ENCODE measurements at places on chromosomes 7 and 10.

DNA sequence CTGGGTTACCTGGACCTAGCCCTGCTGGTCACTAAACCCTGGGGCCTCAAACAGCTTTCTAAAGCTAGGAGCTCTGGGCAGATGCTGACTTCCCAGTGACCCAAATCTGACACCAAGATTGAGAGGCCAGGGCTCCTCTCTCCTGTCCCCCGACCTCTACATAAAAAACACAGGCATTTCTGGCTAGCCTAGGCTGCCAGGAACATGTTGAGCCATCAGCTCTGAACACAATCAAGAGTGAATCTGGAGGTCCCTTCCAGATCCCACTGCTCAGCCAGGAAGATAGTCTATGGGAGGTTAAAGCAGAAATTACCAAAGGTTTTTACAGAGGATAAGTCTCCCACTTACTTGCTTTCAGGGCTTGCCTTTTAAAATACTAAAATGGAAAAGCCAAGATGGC lies 22.1 kb upstream of the PDE1C start:
- no peak for DNase-seq

- DNase-seq = no peak
These were observed 28.2 kb downstream of the PTPRE start for GRCh38 chr10:127935071-127935561.

GRCh38 chr10:78634389-78634815 lies 434.4 kb upstream of the ZMIZ1 start:
- DNase-seq = no peak

- DNase-seq = peak; percentile 22
These were observed 20.5 kb upstream of the FAM13C start for GRCh38 chr10:59382831-59383295.

- no peak for DNase-seq
These were observed 207.0 kb downstream of the JAZF1 start for GRCh38 chr7:27973625-27974024.

DNA sequence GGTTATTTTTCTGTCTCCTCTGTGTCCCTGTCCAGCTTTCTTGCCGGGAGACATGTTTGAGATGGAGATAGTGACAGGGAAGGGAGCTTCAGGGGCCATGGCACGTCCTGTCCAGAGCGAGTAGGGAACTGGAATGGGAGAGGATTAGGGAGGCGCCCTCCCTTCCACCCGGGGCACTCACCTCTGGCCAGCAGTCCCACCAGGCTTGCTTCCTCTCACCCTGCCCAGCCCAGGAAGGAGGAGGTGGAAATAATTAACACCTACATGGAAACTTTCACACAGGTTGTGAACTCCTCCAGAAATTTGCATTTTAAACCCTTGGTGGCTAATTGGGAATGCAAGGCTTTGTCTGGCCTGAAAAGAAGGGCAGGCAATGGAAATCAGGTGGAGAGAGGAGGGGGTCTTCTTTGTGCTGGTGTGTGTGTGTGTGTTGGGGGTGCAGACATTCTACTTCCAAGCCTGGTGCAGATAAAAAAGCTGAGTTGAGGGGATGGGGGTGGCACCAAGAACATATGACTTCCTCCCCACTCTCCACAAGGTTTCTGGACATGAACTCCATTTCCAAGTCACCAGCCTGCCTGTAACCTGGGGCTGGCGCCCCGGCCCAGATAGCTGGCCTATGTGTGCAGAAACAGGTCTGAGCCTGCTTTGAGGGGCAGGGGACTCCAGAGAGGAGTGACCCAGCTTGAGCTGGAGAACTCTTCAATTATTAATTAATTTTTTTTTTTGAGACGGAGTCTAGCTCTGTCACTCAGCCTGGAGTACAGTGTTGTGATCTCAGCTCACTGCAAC lies 199.4 kb downstream of the CYP26A1 start:
- no peak for DNase-seq

- DNase-seq = no peak
These were observed 184.0 kb upstream of the ADO start for GRCh38 chr10:62620491-62620890.

- no peak for DNase-seq
These were observed 1434.0 kb upstream of the LRRTM3 start for GRCh38 chr10:65491799-65492198.

DNA sequence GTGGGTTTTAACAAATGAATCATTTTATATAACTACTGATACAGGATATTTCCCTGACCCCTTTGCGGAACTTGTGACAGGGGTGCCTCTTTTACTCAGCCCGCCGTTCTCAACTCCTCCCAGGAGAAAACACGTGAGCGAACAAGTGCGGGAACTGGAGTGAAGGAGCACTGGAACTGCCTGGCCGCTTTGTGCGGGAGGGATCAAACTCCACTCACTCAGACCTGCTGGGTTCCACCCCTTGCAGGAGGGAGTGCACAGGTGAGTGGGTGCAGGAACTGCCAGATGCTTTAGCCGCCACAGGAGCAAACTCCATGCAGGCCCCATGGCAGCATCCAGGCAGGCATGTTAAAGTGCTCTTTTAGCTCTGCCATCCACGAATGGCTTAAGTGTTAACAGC lies 513.4 kb upstream of the GRM3 start:
- no peak for DNase-seq

GRCh38 chr7:47786557-47787248 lies 161.6 kb downstream of the PKD1L1 start:
- DNase-seq = peak; percentile 17

DNA sequence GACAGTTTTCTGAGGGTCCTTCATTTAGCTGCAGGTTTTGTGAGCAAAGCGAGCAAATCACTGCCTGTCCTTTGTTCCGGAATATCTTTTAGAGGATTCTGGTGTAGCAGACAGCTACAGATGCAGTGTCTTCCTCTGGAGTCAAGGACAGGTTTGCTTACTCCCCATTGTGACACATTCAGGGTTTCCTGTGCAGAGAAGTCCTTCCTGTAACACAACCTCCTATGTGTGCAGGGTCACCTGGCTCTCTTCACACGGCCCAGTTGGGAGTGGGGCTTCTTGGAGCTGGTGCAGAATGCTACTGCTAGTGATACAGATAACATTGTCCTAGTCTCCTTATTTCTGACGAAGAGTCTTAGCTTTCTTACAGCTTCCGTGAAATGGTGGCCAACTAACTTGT lies 47.9 kb downstream of the RBM33 start:
- no peak for DNase-seq

DNA sequence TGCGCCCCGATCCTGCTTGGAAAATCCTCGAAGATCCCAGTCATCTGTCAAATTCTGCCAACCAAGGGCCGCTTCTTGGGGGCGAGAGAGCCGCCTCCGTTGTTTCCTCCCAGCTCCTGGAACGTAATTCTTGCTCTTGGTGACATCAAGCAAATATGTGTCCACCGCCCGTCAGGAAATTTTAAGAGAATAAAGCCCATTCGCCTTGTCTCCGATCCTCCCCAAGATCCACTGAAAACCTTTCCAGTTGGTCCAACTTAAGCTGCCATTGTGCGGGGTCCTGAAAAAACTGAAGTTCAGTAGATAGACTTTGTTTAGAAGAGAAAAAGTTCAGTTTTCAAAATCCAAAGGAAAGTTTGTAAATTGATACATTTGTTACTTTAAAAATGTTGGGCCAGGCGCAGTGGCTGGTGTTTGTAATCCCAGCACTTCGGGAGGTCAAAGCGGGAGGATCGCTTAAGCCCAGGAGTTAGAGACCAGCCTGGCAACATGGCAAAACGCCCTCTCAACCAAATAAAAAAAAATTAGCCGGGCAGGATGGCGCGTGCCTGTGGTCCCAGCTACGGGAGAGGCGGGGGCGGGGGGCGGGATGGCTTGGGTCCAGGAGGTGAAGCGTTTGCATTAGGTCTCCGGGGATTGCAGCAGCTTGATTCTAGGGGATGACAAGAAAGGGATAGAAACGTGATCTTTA lies 1.0 kb upstream of the ZNF800 start:
- DNase-seq = peak; percentile 48

- no peak for DNase-seq
These were observed 129.5 kb downstream of the PLXNA4 start for GRCh38 chr7:132446666-132447278.

DNA sequence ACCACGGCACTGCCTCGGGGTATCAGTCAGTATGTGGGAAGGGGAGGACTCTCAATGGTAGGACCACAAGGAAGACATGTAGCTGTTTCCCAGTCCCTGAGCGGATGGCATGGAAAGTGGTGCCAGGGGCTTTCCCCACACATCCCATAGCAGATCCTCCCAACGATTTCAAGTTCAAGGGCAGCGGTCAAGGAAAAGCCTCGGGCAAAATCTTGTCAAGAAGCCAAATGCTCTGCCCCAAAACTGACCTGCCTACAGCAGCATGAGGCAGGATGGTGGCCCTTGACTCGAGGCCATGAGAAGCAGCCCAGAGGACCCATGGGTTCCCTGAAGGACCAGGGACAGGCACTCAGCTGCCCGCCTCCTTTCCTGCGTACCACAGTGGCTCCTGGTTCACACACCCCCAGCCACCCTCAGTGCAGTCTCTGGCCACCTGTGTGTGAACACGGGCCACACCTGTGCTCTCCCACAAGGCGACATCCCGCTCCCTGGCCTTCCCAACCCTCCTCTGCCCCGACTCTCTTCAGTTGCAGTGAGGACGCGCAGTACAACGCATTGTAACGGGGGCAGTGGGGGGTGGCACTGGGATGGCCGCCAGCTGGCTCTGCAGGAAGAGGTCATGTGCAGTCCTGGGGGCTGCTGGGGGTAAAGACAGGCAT lies 43.6 kb downstream of the CTBP2 start:
- DNase-seq = no peak

DNA sequence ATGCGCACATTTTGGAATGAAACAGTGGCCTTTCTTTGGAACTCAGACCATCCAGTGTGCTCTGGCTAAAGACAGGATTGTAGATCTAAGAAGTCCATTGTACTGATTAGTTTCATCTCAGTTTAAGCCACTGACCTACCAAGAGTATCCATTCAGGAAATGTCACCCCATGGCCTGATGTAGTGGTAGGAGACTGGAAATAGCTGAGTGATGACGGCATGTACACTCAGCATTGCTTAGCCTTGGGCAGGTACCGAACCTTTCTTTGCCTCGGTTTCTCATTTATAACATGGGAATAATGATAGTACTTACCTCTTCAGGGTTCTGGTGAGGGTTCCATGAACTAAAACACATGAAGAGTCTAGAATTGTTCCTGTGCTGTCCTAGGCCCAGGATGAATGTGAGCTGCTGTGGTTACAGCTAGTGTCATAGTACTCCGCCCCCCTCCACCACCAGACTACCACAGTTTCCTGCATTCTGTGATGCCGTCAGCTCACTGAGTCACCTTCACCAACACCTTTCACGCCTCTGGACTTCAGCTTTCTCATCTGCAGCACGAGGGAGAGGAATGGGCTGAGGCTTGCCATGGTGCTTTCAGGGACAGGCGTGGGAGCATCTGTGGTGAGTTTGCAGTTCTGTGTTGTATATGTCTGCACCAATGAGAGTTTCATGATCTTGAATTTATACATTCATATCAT lies 484.0 kb upstream of the GALNT17 start:
- no peak for DNase-seq

DNA sequence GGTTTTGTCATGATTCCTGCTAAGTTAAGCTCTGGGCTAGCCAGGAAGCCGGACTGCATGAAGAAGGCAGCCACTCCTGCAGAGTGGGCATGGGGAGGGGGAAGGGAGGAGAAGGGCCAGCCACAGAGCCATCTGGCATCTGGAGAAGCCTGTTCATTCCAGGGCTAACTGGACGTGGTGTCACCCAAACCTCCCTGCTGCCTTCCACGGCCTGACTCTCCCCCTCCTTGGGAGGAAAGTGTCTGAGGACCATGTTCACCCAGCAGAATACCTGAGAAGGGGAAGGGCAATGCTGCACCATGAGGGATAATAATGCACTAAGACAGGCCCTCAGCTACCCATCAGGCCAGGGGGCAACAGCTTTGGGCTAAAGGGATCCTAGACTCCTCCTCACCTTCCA lies 15.4 kb downstream of the AQP1 start:
- DNase-seq = peak; percentile 0

DNA sequence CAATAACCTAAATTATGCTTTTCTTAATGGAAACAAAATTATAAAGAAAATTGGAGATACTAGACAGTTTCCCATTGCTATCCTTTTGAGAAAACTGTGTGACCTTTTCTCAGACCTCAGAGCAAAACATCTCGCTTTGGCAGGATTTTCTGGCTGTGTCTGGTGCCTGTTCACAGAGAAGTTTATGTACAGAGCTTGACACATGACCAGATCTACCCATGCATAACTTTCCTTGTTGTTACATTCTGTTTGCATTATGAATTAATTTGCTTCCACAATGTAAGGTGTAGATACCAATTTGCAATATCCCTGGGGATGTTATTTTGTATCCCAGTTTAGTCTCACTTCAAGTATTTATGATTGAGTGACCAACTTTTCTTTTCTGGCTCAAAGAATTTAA lies 565.0 kb downstream of the XPNPEP1 start:
- no peak for DNase-seq

DNA sequence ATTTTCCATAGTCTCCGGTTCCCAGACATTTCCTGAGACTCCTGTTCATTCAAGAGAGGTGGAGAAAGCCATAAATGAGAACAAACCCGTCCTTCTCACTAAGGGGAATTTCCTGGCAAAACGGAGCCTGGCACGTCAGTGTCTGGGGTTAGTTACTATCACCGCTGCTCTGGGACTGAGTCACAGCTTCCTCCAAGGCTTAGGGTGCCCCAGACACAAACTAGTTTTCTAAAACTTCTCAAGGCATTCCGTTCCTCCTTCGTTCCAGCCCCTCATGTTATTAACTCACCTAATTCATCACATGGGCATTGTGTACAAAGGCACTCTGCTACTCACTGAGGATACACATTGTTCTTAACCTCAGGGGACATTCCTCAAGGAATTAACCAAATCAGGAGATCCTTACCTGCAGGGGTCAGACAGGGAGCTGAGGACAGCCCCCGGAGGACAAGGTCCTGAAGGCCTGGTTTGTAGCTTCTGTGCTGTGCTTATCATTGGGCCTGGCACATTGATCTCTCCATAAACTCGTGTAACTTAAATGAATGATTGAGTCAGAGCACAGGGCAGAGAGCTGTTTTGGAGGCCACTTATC lies 103.0 kb upstream of the KLF6 start:
- DNase-seq = no peak

GRCh38 chr7:137169282-137169698 lies 174.2 kb downstream of the PTN start:
- DNase-seq = no peak

- no peak for DNase-seq
These were observed 218.2 kb upstream of the AOAH start for GRCh38 chr7:36942541-36942940.

DNA sequence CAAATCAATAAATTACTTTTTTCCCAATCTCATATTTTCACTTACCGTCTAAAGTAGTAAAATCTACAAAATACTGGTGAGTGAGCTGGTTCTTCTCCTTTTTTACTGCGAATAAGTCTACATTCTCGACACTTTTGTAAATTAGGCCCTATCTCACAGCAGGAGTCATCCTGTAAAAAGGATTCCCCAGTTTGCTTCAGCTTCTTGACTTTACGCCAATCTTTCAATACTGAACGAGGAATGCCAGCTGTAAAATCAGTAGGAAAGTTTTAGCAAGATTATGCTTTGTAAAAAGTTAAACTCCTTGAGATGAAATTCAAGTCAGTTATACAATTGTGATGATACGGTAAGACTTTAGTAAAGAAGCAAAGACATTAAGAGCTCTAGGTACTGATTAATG lies 67.3 kb downstream of the NRBF2 start:
- no peak for DNase-seq

- DNase-seq = no peak
These were observed 571.3 kb downstream of the GLRX3 start for GRCh38 chr10:130707389-130707979.

- DNase-seq = no peak
These were observed 196.6 kb upstream of the GALNT17 start for GRCh38 chr7:70935311-70935710.

- DNase-seq = no peak
These were observed 535 bp downstream of the ASAH2B start for GRCh38 chr10:50740293-50740648.

- no peak for DNase-seq
These were observed 15.4 kb downstream of the CFAP46 start for GRCh38 chr10:132926777-132927650.

Data from mucosa of descending colon (tissue), 3 donors.